Vagina (tissue), 2 donors: ENCODE measurements at places on chromosomes 13 and 19.

GRCh38 chr19:48333467-48334384 lies 8.4 kb downstream of the EMP3 start:
- H3K4me3 ChIP-seq = peak overlapping the region; percentile 38
- no peaks in the 10 kb centered on the region for H3K36me3 ChIP-seq
- peaks cover 46% of the 10 kb centered on the region for H3K4me1 ChIP-seq
- no peaks in the 10 kb centered on the region for H3K27me3 ChIP-seq
- peak overlapping the region; percentile 82 for H3K27ac ChIP-seq
- DNase-seq = no peak

- H3K4me3 ChIP-seq = no peak overlapping the region
- no peak overlapping the region for H3K27ac ChIP-seq
- H3K27me3 ChIP-seq = no peaks in the 10 kb centered on the region
- H3K4me1 ChIP-seq = peaks cover 13% of the 10 kb centered on the region
These were observed 87.0 kb downstream of the MAB21L1 start for GRCh38 chr13:35389535-35389934.

GRCh38 chr19:6091771-6092291 lies 18.5 kb downstream of the RFX2 start:
- H3K27me3 ChIP-seq = no peaks in the 10 kb centered on the region
- no peaks in the 10 kb centered on the region for H3K36me3 ChIP-seq
- H3K4me1 ChIP-seq = peaks cover 57% of the 10 kb centered on the region
- peak overlapping the region; percentile 21 for H3K4me3 ChIP-seq
- peak overlapping the region; percentile 87 for H3K27ac ChIP-seq

- H3K27me3 ChIP-seq = peaks cover 7% of the 10 kb centered on the region
- H3K4me3 ChIP-seq = no peak overlapping the region
- no peaks in the 10 kb centered on the region for H3K36me3 ChIP-seq
- H3K27ac ChIP-seq = no peak overlapping the region
- no peak for DNase-seq
- H3K4me1 ChIP-seq = no peaks in the 10 kb centered on the region
These were observed 2.1 kb downstream of the CLEC4G start for GRCh38 chr19:7729831-7730285.

- H3K27ac ChIP-seq = no peak overlapping the region
- no peak for DNase-seq
- H3K27me3 ChIP-seq = no peaks in the 10 kb centered on the region
- H3K4me3 ChIP-seq = no peak overlapping the region
- H3K4me1 ChIP-seq = no peaks in the 10 kb centered on the region
- peaks cover 68% of the 10 kb centered on the region for H3K36me3 ChIP-seq
These were observed 12.9 kb upstream of the NDUFS7 start for GRCh38 chr19:1370579-1371361.

DNA sequence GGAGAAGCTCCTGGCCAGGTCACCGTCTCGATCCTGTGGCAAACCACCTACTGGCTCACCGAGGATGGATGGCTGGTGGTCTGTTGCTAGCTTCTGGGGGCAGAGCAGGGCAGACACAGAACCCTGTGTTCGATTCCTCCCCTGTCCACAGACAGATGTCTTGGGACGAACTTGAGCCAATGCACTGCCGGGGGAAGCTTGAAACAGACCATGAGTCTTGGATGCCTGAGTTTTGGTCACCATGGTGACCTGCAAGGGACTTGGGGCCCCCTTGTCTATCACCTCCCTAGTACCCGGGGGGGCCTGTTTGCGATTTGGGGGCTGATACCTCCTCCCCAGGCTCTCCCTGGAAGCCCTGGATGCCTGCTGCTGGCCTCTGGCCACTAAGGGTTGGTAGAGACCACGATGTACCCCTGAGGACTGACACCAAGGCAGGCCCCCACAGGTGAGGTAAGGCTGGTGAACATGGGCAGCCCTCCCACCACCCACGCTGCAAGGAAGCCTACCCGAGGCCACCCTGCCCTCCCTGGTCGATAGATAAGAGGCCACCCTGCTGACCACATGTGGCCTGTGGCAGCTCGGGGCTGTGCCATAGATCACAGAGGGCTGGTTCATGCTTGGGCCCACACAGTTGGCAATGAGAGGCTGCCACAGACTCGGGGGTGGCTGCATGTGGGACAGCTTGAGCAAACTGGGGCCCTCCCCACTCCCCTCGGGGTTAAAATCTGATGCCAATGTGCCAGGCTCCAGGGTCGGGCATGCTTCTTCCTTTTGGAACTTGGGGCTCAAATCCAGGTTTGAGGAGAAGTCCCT lies 10.7 kb downstream of the IQCN start:
- no peak overlapping the region for H3K4me3 ChIP-seq
- no peak overlapping the region for H3K27ac ChIP-seq
- H3K27me3 ChIP-seq = no peaks in the 10 kb centered on the region
- DNase-seq = no peak
- no peaks in the 10 kb centered on the region for H3K4me1 ChIP-seq

DNA sequence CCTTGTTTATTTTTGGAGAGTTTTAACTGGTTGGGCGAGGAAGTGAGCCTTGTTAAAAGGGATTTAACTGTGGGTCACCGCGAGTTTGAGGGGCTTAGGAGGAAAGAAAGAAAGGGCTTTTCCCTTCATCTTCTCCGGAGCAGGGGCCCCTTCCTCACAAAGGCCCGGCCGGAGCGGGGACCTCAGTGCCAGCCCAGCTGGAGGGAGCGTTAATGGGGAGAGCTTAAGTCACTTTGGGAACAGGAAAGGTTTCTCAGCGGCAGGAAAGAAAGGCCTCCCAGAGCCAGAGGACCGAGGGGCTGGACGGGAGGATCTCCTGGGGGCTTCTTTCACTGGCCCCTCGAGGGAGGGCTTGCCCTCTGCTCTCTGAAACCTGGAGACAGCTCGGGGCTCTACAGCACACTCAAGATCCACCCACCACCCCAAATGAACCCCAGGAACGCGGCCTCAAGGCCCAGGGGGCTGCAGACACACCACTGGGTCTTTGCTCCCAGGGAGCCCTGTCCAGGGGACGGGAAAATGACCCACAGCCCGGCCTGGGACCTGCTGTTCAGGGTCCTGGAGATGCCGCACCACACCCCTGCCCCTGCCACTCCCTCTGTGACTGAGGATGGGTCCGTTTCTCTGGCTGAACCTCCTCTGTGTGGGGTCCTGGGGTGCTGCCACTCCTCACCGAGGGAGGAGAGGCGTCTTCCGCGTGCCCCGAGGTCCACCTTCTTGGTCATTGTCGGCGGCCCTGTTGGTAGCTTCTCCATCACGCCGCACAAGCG lies 128.3 kb downstream of the URI1 start:
- no peak overlapping the region for H3K4me3 ChIP-seq
- H3K27ac ChIP-seq = no peak overlapping the region
- no peaks in the 10 kb centered on the region for H3K27me3 ChIP-seq
- no peaks in the 10 kb centered on the region for H3K4me1 ChIP-seq

- no peaks in the 10 kb centered on the region for H3K36me3 ChIP-seq
- no peak for DNase-seq
- H3K27me3 ChIP-seq = no peaks in the 10 kb centered on the region
- no peaks in the 10 kb centered on the region for H3K4me1 ChIP-seq
- H3K4me3 ChIP-seq = no peak overlapping the region
- H3K27ac ChIP-seq = no peak overlapping the region
These were observed 24.4 kb upstream of the MTIF3 start for GRCh38 chr13:27474751-27475268.

GRCh38 chr19:13861714-13862531 lies 15.0 kb upstream of the NANOS3 start:
- no peak for DNase-seq
- H3K27ac ChIP-seq = peak overlapping the region; percentile 97
- peaks cover 30% of the 10 kb centered on the region for H3K4me1 ChIP-seq
- H3K4me3 ChIP-seq = peak overlapping the region; percentile 46
- H3K27me3 ChIP-seq = no peaks in the 10 kb centered on the region

DNA sequence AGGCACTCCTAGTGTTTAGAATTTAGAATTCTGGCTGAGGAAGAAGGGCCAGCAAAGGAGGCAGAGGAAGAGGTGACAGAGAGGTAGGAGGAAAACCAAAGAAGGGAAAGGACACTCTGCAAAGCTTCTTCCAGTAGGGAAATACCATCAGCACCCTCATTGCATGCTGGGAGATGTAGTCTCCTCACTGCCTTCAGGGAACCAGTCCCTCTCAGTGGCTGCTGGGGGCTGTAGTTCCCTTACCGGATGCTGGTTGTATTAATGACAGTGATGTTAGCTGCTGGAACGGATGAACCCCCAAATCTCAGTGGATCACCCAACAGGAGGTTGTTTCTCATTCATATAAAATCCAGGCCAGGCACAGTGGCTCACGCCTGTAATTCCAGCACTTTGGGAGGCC lies 10.1 kb downstream of the GRIN2D start:
- H3K36me3 ChIP-seq = no peaks in the 10 kb centered on the region
- H3K4me1 ChIP-seq = no peaks in the 10 kb centered on the region
- H3K27me3 ChIP-seq = no peaks in the 10 kb centered on the region
- no peak overlapping the region for H3K4me3 ChIP-seq
- no peak overlapping the region for H3K27ac ChIP-seq

GRCh38 chr19:43747557-43748204 lies 7.1 kb downstream of the SMG9 start:
- peaks cover 69% of the 10 kb centered on the region for H3K36me3 ChIP-seq
- no peak for DNase-seq
- no peak overlapping the region for H3K27ac ChIP-seq
- no peaks in the 10 kb centered on the region for H3K27me3 ChIP-seq

DNA sequence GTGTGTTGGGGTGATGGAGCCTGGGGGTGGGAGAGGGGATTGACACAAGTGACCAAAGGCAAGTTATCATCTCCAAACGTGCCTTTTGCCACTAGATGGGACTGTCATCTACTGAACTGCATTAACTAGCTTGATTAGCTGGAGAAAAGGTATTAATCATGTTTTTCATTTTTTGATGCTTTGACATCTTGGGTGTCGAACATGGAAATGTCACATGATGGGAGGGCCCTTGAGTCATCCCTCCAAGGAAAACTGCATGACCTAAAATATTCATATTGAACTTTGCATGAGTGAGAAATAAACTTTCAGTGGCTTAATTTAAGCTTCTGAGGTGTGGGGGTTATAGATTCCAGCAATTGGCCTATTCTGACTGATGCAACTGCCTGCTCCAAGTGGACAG lies 73.3 kb downstream of the ALOX5AP start:
- no peak overlapping the region for H3K4me3 ChIP-seq
- H3K36me3 ChIP-seq = no peaks in the 10 kb centered on the region
- no peak overlapping the region for H3K27ac ChIP-seq
- no peak for DNase-seq

DNA sequence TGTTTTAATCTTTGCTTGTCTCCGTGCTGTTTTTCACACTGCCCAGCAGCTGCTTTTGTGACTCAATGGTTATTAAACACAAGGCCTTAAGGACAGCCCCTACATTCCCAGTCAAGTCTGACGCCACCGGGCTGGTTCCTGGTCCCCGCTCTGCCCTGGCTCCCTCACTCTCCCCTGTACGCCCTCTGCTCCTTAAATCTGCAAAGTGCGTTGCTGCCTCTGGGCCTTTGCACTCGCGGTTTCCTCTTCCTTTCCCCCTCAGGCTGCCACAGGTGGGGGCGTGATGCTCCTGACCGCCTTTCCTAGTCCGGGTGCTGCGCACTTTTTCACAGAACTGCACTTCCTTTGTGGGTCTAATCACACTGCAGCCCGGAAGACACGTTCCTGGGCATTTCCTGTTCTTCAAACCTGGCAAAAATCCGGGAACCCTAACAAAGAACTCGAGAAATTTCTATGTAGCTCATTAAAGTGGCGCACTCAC lies 25.6 kb downstream of the NOSIP start:
- H3K36me3 ChIP-seq = no peaks in the 10 kb centered on the region
- H3K4me3 ChIP-seq = no peak overlapping the region
- H3K27me3 ChIP-seq = no peaks in the 10 kb centered on the region
- no peak for DNase-seq
- peak overlapping the region; percentile 56 for H3K27ac ChIP-seq
- H3K4me1 ChIP-seq = peaks cover 23% of the 10 kb centered on the region

- no peaks in the 10 kb centered on the region for H3K27me3 ChIP-seq
- no peak overlapping the region for H3K27ac ChIP-seq
- H3K4me3 ChIP-seq = no peak overlapping the region
- H3K4me1 ChIP-seq = no peaks in the 10 kb centered on the region
- DNase-seq = no peak
These were observed 213.9 kb upstream of the ZNF536 start for GRCh38 chr19:30158067-30158892.

GRCh38 chr19:3964256-3965194 lies 6.4 kb downstream of the DAPK3 start:
- H3K27ac ChIP-seq = no peak overlapping the region
- H3K4me1 ChIP-seq = peaks cover 46% of the 10 kb centered on the region
- no peak for DNase-seq
- no peak overlapping the region for H3K4me3 ChIP-seq

- no peak overlapping the region for H3K27ac ChIP-seq
- no peaks in the 10 kb centered on the region for H3K27me3 ChIP-seq
- no peak for DNase-seq
- H3K36me3 ChIP-seq = no peaks in the 10 kb centered on the region
- H3K4me1 ChIP-seq = no peaks in the 10 kb centered on the region
- H3K4me3 ChIP-seq = no peak overlapping the region
These were observed 9.6 kb downstream of the KLK5 start for GRCh38 chr19:50943074-50943828.

DNA sequence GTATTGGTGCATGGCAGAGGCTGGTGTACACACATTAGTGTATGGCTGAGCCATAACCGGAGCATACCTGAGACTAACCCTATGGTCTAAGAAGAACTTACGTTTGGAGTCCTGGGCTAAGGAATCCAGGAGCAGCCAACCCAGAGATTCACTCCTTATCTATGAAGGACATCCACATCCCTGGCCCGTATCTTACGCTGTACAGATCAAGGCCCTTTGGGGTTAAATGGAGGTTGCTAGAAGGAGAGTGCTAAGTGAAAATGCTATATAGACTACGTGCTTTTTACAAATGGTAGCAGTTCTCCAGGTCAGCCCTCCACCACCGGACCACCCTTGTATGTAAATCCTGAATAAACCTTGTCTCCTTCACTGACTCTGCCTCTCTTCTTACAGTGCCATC lies 1.9 kb upstream of the SUGT1 start:
- DNase-seq = no peak
- no peaks in the 10 kb centered on the region for H3K36me3 ChIP-seq
- H3K27ac ChIP-seq = no peak overlapping the region
- no peaks in the 10 kb centered on the region for H3K27me3 ChIP-seq
- peaks cover 35% of the 10 kb centered on the region for H3K4me1 ChIP-seq
